ENCODE measurements at places on chromosomes 11 and 22.

GRCh38 chr11:46826310-46827044, 19.6 kb downstream of the CKAP5 start:
- DNase-seq, result peak; percentile 53

DNA sequence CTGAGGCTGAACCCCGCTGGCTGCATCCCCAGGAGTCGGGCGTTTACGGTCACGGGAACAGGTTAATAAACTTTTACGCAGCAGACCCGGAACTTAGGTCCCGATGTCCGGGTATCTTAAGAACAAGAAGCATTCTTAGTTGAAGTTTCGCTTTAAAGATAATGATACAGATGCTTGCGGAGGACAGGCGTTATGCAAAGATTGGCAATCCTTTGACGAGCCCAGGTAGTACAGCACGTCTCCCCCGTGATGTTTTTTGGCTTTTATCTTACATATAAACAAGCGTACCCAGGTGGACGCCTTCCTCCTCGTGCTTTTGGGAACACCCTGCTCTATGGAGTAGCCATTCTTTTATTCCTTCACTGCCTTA, 871 bp upstream of the TOLLIP start:
- DNase-seq, result no peak

DNA sequence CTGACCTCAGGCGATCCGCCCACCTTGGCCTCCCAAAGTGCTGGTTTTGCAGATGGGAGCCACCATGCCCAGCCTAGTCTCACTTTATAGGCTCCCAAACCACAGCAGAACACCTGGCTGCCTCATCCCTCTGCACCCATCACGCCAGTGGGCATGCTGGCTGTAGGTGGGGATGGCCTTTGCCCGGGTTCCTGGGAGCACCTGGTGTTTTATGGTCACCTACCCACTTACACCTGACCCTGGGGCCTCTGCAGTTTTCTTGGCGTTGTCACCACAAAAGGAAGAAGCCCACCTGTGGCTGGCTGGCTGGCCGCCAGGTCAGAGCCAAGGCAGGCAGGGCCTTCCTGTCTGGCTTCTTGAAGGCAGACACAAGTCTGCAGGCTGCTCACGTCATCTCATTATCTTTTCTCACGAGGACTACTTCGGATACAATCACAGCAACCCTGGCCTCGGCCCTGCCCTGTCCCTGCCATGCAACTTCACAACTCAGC, 8.2 kb downstream of the RRP7A start:
- no peak for DNase-seq

DNA sequence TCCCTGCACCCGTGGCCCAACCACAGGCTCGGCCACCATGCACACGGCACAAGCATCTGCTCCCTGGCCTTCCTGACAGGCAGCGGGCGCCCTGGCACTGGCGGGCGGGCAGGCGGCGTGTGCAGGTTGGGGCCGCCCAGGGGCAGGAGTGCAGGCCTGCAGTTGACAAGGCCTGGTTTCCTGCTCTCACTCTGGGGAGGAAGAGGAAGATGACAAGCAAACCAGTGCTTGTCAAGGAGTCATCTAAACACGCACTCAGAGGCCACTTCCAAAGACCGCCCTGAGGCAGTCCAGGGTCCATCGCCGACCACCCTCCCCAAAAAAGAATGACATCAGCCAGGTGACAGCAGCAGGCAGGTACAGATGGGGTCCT, 65.3 kb upstream of the LINC01488 start:
- no peak for DNase-seq

- peak; percentile 60 for DNase-seq
Measured at GRCh38 chr22:37316875-37317371, 34.6 kb downstream of the CYTH4 start.

- DNase-seq, result no peak
Measured at GRCh38 chr22:46349238-46349637, 13.7 kb downstream of the TRMU start.

DNA sequence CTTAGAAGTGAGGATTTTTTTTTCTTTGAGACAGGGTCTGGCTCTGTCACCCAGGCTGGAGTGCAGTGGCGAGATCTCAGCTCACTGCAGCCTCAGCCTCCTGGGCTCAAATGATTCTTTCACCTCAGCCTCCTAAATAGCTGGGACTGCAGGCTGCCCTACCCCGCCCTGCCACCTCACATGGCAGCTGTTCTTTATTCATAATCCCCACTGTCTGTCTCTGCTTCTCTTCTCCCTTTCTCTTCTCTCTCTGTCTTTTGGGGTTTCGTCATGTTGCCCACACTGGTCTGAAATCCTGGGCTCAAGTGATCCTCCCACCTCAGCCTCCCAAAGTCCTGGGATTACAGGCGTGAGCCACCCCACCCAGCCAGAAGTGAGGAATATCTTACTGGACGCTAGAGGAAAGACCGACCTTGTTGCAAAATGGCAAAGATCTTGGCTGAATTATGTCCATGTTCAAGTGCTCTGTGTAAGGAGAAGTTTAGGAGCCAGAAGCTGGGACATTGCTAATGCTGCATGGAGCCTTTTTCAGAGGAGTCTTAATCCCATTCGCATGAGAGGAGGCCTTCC, 21.9 kb downstream of the KRTAP5-5 start:
- DNase-seq, result no peak

Measured in stimulated activated CD4-positive, alpha-beta T cell treated with anti-CD3 and anti-CD28 coated beads, Interleukin-2, amount 100 ng/mL, for 4 hours (primary cell).